ENCODE measurements at places on chromosomes 1 and 21. TPM values are rescaled to one million over a fixed set of nuclear protein-coding genes. Genes with fewer than 3 reads are reported as not detected.

Gene LCA5L
- total RNA-seq, result not detected

Gene SEC16B
- 0.42 TPM for total RNA-seq

Gene POGZ
- 94.8 TPM for total RNA-seq

Gene TSPAN1
- total RNA-seq, result not detected

Gene MASP2
- total RNA-seq, result not detected

Gene SLAMF1
- 42.6 TPM for total RNA-seq

Gene KCNJ15
- total RNA-seq, result not detected

Gene FMO4
- total RNA-seq, result 3.5 TPM

Gene RCSD1
- total RNA-seq, result 131 TPM

Gene ARV1
- 18.6 TPM for total RNA-seq

Gene OR2L8
- total RNA-seq, result not detected

Gene TARS2
- 42.9 TPM for total RNA-seq

Gene HTR1D
- not detected for total RNA-seq

Gene EFNA3
- total RNA-seq, result 4.2 TPM

Gene TEDDM1
- not detected for total RNA-seq

- no peak for DNase-seq
Observed at GRCh38 chr1:54156201-54156600, 3.4 kb upstream of the CDCP2 start.

DNA sequence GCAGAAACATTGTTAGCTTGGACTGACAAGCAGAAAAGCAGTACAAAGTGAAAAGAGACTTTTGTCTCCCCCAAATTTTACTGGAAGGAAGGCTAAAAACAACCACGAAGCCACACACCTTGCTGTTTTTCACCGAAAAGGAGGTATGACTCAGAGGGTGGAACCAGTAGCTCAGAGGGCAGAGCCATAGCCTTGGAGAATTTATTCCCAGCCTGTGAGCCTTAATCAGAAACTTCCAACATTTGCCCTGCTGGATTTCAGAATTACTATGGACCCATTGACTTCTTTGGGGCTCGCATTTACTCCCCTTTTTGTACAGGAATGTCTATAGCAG lies 32.0 kb downstream of the RPS6KC1 start:
- no peak for DNase-seq

GRCh38 chr1:160821627-160822026 lies 25.7 kb downstream of the LY9 start:
- no peak for DNase-seq

DNA sequence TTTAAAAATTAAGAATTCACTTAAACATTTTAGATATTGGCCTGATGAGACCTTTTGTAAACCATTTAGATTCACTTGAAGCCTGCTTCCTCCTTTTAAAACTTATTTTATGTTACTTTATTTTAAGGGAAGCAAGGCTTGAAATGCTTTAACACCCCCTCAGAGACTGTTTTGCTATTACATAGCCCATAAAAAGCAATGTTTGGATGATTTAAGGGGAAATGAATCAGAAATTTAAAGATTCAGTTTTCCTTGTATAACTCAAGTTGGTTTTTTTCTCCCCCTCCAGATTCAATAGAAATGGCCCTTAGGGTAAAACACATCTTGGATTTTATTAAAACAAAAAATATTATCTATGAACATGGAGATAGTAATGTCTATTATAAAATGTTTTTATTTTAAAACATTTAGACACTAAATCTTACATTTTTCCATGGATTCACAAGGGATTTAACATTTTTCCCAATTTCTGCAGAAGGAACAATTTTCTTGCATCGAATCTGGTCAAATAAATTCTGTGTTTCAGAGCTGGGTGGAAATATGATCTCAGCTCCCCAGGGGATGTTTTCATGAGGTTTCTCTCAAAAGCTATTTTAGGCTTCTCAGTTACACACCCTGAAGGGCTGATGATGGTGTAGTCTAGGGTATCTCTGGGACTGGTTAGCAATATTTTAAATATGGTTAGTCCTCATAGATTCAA lies 69.3 kb upstream of the WARS2 start:
- DNase-seq, result no peak

- DNase-seq, result no peak
Observed at GRCh38 chr1:30525631-30525970, 197.8 kb downstream of the MATN1 start.

GRCh38 chr1:35768350-35769187 lies 1.2 kb downstream of the CLSPN start:
- no peak for DNase-seq

- no peak for DNase-seq
Observed at GRCh38 chr1:7296968-7297367, 474.1 kb upstream of the VAMP3 start.

DNA sequence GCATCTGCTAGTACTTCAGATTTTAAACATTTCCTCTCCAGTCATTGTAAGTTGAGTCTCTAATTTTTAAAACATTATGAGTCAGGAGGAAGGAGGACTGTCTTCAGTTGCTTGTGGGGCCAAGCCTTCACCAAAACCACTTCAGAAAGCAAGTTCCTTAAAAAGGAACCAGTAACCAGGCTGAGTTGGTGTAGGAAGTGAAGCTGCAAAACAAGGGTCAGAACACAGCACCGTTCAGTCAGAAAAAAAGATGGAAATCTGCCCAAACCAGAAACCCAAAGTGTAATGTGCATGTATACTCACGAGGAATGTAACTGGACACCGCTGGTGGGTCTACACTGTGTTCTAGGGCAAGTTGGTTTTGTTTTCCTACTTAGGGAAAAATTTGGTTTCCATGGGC lies 402.1 kb downstream of the SETD4 start:
- no peak for DNase-seq

DNA sequence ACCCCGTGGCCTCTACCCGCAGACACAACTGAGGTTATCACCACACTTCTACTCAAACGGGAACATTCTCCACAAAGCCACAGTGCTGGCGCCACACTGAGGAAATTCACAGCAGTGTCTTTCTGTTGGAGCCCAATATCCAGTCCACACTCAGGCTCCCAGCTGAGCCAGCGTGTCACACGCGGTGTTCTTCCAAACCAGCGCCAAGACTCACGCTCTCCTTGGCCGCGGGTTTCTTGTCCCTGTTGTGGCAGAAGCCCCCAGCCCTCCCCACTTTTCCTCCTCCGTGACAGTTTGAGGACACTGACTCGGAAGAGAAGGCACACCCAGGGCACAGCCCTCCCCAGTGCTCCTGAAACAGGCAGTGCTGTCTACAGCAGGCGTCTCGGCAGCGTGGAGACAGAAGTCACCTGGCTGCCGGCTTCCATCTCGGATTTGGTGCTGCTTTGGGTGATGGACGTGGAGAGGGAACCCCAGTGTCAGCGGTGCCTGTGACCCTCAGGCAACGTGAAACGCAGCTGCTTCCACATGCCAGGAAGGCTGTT lies 35.4 kb upstream of the AGPAT3 start:
- no peak for DNase-seq

DNA sequence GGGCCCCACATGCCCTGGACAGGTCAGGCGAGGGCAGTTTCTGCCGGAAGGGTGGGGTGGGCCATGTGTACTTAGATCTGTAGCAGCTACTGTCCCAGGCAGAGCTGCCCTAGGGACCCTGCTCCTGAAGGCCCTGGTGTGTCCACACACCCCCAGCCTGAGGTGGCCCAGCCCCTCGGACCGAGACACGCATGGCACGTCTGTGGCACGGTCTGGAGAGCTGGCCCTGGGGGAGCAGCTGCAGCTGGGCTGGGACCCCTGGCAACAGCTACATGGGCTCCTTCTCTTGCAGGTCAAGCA lies 24.6 kb downstream of the PANK4 start:
- DNase-seq, result no peak

DNA sequence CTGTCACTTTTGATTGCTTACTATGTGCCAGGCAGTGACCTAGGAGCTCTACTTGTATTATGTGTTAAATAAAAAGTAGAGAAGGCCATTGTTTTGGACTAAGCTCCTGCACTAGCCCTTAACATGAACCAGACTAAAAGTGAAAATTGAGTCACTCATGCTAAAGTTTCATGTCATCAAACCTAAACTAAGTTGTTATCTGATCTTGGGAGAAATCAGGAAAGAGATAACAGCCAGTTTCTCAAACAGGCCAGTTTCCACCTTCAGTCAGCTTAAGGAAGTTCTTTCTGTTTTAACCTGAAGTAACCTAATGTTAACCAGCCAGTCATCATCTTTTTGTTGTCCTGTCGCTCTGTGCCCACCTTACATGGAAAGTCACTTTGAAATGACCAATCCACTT lies 102.1 kb upstream of the MARK1 start:
- no peak for DNase-seq

DNA sequence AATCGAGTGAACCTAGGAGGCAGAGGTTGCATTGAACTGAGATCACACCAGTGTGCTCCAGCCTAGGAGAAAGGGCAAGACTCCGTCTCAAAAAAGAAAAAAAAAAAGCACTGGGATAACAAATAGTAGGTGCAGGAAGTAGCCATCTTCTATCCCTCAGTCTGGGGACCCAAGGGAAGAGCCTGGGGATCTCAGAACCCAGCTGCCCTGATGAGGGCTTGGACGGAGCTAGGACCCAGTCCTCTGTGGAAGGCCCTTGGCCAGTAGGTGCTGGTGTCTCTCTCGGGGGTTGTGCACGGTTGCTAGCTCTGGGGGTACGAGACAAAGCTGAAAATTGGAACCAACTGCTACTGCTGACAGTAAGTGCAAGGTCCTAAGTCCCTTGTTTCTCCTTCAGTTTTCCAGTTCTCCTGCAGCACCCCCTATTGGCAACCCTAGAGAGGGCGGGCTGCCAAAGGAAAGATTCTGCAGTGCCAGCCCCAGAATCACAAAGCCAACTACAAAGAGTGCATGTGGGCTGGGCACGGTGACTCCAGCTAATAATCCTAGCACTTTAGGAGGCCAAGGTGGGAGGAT lies 57.6 kb upstream of the KIF1B start:
- peak; percentile 49 for DNase-seq

DNA sequence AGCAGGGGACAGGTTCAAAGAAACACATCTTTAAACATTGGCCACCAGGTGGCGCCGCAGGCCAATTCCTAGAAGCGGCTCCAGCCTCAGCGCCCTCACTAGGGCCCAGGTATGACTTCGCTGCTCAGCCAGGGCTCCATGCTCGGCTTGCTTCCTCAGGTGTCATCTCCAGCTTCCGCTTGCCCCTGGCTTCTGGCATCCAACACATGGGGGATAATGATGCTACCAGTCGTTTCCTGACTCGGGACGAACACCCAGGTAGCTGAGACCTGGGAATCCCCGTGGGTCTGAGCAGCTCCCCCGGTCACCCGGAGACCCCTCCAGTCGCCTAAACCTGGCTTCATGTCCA lies 8.5 kb upstream of the MEX3A start:
- peak; percentile 91 for DNase-seq

- DNase-seq, result no peak
Observed at GRCh38 chr1:170881268-170882265, 53.8 kb upstream of the MROH9 start.

GRCh38 chr1:92192246-92192645 lies 25.5 kb upstream of the C1orf146 start:
- DNase-seq, result no peak

DNA sequence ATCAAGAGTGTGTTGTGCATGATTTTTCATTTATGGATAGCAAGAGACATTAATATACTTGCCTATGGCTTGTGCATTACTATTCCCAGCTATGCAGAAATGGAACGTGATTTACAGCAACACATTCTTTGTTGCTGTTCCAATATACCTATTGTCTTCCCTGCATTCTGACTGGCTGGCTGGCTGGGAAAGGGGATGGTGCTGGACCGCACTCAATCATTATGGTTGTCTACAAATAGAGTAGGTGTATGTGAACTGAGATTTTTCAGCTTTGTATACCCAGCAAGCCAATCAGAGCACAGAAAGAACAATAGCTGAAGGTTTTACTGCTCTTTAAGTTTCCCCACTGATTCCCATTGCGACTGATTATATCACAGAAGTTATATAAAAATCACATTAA lies 167.5 kb downstream of the ATG4C start:
- no peak for DNase-seq

- peak; percentile 23 for DNase-seq
Observed at GRCh38 chr1:2983706-2984398, 37.4 kb upstream of the ACTRT2 start.

- DNase-seq, result peak; percentile 70
Observed at GRCh38 chr1:23619299-23620188, 60.2 kb upstream of the ID3 start.

GRCh38 chr1:240843798-240844197 lies 231.8 kb upstream of the GREM2 start:
- no peak for DNase-seq

DNA sequence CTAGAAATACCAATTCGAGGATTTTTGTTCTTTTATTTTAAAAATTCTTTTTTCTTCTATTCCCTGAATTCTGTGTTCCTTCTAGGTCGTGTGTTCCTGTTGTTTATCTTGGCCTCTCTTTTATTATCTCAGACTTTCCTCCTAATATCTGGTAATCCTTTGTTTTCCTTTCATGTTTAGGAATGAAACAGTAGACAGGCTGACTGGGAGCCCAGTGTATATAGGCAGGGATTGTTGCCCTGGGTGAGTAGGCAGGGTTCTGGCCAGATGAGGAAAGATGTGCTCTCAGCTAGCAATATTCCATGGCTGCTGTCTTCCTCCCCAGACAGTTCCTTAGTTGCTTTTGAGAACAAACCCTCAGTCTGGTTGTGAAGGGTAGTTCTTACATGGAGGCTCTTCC lies 161.8 kb upstream of the PDE4B start:
- no peak for DNase-seq

GRCh38 chr1:18062185-18062584 lies 45.4 kb upstream of the IGSF21 start:
- no peak for DNase-seq

GRCh38 chr1:2320760-2321667 lies 70.3 kb downstream of the MORN1 start:
- DNase-seq, result no peak
